ENCODE measurements at places on chromosomes 5 and 9.

GRCh38 chr9:133687856-133688761 is 50.0 kb downstream of the SARDH start:
- DNase-seq = no peak

GRCh38 chr9:81489046-81489445 is 200.3 kb downstream of the TLE1 start:
- no peak for DNase-seq

DNA sequence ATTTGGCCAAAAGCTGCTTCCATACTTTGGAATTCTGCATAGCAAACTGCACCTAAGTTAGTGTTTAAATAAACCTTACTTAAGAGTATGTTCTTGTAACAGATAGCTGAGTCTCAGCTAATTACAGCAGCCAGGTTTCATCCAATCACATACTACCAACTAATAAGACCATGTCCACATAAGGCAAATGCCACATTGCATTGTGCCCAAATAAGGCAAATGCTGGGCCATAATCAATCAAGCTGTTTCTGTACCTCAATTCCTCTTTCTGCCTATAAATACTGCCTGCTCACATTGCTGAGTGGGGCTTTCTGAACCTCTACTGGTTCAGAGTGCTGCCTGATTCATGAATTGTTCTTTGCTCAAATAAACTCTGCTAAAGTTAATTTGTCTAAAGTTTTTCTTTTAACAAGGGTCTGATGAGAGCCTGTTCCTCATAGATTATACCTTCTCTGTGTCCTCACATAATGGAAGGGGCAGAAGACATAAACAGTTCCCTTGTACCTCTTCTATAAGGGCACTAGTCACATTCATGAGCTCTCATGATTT is 4.4 kb upstream of the OXCT1 start:
- DNase-seq = no peak

DNA sequence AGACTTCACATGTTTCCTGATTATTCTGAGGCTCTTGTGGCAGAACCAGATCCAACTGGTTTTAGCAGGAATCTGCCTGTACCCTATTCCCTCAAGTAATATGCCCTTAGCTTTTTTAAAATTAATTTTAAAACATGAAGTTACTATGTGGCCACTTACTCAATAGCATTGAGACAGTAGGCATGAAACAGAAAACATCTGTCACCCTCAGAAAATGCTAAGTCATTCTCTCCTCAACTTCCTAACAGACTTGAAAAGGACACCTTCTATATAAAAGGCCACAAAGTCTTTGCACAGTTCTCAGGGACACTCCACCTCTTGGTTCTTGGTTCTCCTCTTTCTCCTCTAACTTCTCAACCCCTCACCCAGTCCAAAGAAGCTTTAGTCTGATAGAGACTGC is 277.8 kb downstream of the RAB3C start:
- DNase-seq = peak; percentile 7

DNA sequence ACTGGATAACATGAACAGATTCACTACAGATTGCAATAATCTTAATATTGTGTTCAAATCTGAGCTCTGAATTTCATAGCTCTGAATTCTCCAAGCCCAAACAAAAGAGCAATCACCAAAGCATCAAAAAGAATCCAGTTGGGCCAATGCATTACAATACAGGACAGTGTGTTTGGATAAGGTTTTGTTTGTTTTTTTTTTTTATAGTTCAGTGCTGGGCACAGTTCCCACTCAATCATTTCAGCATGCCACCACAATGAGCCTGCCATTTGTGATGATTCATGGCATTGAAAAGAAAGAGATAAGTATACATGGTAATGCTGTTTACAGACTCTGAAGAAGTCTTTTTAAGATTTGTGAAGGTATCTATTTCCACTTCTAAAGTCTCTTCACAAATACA is 1.7 kb upstream of the HTR1A start:
- no peak for DNase-seq

GRCh38 chr9:107348836-107349235 is 65.8 kb downstream of the RAD23B start:
- DNase-seq = no peak

GRCh38 chr5:139358064-139358463 is 16.4 kb downstream of the PAIP2 start:
- DNase-seq = no peak

DNA sequence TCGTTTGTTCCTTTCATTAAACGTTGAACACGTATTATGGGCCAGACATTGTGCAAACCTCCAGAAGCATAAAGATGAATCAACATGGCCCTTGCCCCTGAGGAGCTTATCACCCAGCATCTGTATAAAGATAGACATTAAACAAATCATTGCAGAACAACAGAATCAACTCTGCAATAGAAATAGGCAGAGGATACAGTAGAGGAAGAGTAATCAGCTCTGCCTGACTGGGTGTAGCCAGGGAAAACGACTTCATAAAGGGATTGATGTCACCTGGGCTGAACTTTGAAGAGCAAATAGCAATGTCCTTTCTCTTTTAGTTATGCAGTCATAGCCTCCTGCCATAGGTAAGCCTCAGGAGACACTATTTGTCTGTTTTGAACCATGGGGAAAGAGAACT is 13.4 kb downstream of the RGS7BP start:
- no peak for DNase-seq

- DNase-seq = peak; percentile 92
Measured at GRCh38 chr9:20558566-20559016, 63.7 kb downstream of the MLLT3 start.

DNA sequence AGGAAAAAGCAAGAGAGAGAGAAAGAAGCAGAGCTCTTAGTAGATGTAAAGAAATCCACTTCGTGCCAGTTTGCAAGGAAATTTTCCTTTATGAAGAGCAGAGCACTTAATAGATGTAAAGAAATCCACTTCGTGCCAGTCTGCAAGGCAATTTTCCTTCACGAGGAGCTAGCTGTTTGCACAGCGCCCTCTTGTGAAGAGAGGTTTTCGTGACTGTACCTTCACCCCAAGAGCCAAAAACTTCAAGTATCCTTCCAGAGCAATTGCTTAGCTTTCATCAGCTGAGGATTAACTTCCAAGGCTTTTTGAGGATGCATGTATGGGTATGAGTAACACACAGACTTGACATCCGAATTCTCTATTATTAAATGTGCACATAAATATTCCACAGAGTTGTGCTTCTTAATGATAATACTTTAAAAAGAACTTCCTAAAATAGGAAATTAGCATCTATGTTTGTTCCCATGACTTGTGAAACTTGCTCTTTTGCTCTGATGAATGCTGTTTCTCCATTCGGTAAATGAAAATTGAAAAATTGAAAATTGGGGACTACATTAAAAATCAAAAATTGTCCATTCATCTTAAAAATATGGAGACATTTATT is 525.6 kb downstream of the PDE4D start:
- DNase-seq = peak; percentile 73

GRCh38 chr5:58765058-58765457 is 182.2 kb downstream of the RAB3C start:
- no peak for DNase-seq

DNA sequence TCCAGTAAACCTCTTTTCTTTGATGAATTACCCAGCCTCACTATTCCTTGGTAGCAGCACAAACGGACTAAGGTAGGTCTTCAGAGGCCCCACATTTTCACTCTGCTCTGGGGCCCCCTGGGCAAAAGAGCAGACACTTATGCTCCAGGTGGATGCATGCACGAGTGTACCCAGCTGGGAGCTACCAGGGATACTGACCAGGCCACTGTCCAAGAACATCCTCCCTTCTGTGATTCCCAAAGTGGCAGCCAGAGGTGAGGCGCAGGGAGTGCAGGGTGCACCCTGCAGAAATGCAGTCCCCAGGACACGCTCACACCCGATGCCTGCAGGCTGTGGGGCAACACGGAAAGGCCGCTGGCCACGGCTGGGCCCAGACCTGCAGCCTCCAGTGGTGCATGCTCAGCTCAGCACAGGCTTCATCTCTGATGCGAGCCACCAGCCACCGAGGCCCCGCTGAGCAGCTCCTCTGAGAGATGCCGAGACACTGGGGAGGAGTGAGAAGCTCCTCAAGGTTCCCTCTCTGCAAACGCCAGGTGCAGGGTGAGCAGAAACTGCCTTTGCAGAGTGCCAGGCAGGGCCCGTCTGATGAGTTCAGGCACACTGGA is 48.1 kb upstream of the OLFM1 start:
- no peak for DNase-seq

DNA sequence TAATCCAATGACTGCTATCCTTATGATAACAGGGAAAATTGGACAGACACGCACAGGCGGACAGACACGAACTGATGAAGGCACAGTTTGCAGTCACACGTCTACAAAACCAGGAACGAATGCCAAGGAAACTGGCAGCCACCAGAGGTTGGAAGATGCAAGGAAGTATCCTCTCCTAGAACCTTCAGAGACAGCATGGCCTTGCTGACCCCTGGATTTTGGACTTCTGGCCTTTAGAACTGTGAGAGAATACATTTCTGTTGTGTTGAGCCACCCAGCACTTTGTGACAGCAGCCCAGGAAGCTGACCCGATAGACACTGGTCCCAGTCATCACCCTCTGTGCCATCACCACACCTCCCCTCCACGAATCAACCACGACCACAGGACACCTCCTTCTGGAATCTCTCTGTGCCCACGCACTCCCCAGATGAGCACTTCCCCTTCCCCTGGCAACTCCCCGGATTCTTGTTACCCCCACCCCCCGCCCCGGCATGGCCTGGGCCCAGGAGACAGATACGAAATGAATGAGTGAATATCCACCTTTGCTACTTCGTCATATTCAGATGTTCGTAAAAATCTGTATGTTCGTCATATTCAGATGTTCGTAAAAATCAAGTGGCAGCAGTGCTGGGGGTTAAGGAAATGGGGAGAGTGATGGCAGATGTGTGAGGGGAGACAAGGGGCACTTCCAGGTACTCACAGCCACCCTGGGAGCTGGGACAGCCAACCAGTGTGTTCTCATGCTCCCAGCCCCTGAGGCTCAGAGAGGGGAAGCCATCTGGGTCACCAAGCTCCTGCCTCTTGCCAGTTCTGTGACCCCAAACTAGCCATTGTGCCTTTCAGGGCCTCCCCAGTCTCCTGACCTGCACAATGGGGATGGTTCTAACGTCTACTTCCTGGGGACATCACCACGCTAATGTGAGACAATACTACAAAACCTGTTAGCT is 18.5 kb downstream of the GBGT1 start:
- no peak for DNase-seq

- DNase-seq = no peak
Measured at GRCh38 chr9:129440435-129441186, 180.3 kb downstream of the C9orf50 start.

- DNase-seq = peak; percentile 90
Measured at GRCh38 chr5:147303976-147304375, 69.2 kb downstream of the STK32A start.

GRCh38 chr5:141944076-141944475 is 13.9 kb downstream of the PCDH12 start:
- no peak for DNase-seq

- peak; percentile 33 for DNase-seq
Measured at GRCh38 chr9:27193886-27194285, 84.9 kb downstream of the TEK start.

GRCh38 chr9:137772281-137772873 is 105.2 kb upstream of the CACNA1B start:
- no peak for DNase-seq

- peak; percentile 13 for DNase-seq
Measured at GRCh38 chr9:95383185-95383676, 65.7 kb upstream of the FANCC start.

DNA sequence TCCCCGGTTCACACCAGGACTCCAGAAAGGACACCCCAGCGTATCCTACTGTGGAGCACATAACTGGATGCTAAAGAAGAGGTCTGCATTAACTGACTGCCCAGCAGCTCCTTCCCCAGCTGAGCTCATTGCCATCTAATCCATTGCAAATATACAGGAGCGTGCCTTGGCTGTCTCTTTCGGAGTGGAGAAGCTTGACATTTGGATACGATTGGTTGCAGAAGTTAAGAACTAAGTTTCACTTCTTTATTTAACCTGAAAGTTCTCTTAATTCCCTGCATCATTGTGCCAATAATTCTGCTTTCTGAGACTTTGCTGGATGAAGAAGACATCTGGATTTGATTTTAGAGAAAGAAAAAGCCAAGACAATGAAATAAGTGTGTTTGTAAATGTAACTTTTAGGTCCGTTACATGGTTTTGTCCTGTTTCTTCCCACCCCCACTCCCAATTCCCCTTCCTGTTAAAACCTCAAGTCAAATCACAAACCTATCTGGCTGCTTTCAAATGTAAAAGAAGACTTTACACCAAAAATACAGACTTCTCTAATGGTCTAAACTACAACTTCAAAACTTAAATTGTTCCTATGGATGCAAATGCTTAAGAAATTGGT is 33.9 kb downstream of the TAS2R1 start:
- no peak for DNase-seq

DNA sequence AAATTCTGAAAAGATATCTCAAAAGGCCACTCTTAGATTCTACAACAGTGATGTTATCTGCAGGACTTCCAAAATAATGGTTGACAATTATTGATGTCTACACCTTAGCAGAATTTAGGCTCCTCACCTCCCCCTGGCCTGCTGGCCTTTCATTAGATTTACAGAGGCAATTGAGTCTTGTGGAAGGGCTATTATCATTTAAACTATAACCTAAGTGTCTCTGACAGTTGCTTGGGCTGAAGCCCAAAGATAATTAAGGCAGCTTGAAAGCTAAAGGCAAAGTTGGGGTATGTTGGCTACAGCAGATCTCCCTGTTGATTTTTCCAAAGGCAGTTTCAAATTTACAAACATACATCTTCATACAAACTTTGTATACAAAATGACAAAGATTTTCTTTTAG is 912.3 kb downstream of the TAF11L14 start:
- no peak for DNase-seq

DNA sequence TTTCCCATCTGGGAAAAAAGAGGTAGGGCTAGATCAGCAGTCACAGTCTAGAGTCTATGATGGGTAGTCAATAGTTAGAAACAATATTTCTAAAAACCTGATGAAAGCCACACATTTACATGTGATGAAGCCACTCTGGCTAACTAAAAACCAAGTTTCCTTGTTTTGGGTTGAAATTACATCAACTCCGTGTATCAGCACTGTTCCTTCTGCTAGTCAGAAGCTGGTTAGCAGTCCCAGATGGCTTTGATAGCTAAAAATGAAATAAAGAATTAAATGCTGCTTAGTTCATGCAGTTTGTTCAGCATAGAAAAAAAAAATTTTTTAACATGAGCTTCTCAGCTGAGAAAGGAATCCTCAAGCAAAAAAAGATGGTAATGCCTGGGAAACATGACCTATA is 136.7 kb downstream of the FAM114A2 start:
- DNase-seq = peak; percentile 8

DNA sequence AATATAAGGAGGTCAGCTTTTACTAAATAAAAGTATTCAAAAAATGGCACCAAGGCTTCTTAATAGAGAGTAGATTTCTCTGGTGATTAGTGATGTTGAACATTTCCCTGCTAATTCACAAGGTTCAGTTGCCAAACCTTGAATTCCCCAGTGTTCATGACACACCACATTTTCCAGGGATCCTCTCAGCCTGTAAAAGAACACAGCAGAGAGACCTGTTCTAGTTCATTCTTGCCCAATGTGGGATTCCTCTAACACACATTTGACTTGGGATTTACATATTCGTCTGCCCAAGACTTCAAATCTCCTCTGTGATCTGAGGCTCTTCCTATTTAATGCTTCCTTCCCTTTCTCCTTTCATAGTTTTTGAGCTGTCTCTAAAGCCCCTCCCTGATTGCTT is 273.2 kb upstream of the CDH9 start:
- DNase-seq = peak; percentile 85
